ENCODE measurements at places on chromosomes 7 and 10. TPM values are rescaled to one million over a fixed set of nuclear protein-coding genes. Genes with fewer than 3 reads are reported as not detected.

OR2A12 gene
- total RNA-seq: not detected

GRM8 gene
- total RNA-seq: not detected

NXPH1 gene
- total RNA-seq: not detected

ST8SIA6 gene
- total RNA-seq: not detected

PRTFDC1 gene
- total RNA-seq: 0.49 TPM

NKX2-3 gene
- total RNA-seq: not detected

LIPM gene
- total RNA-seq: not detected

RBP4 gene
- total RNA-seq: not detected

RHOBTB1 gene
- 0.77 TPM for total RNA-seq

FKBP6 gene
- total RNA-seq: not detected

EGFR gene
- total RNA-seq: 0.09 TPM

TSPAN33 gene
- 31.5 TPM for total RNA-seq

OPN4 gene
- total RNA-seq: not detected

WEE2 gene
- not detected for total RNA-seq

OPN1SW gene
- total RNA-seq: not detected

BTBD16 gene
- total RNA-seq: not detected

SLC25A28 gene
- total RNA-seq: 98.9 TPM

MUC3A gene
- total RNA-seq: not detected

UCMA gene
- not detected for total RNA-seq

HMX2 gene
- total RNA-seq: 0.58 TPM

PRLHR gene
- total RNA-seq: not detected

PRPS1L1 gene
- total RNA-seq: not detected

PDE6C gene
- total RNA-seq: not detected

MUC12 gene
- total RNA-seq: 1.6 TPM

A1CF gene
- not detected for total RNA-seq

KDM7A gene
- 39.2 TPM for total RNA-seq

CYP2E1 gene
- total RNA-seq: 1.4 TPM

DAGLB gene
- total RNA-seq: 17.9 TPM

Data from activated T-cell treated with anti-CD3 and anti-CD28 coated beads, Interleukin-2, amount 50 U/mL, for 72 hours (primary cell).